ENCODE measurements at places on chromosomes 2 and 18.

DNA sequence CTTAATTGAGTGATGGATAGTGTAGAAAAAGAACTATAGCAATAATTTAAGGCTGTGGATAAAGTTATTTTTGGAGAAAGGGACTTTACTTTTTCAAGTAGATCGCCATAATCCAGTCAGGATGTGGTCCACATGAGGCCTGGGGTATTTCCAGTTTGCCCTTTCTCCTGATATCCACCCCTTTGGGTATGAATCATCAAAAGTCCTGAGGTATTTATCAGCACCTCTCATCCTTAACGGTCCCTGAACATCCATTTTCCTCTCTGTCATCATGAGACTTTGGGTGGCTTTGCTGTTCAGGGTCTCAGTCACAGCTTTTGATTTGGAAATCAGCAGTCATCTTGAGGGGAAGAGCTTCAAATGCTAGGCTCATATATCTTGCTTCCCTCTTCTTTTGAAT, 39.3 kb upstream of the ELAC1 start:
- no peak for DNase-seq

GRCh38 chr18:48500517-48500916, 38.3 kb upstream of the CTIF start:
- no peak for DNase-seq

DNA sequence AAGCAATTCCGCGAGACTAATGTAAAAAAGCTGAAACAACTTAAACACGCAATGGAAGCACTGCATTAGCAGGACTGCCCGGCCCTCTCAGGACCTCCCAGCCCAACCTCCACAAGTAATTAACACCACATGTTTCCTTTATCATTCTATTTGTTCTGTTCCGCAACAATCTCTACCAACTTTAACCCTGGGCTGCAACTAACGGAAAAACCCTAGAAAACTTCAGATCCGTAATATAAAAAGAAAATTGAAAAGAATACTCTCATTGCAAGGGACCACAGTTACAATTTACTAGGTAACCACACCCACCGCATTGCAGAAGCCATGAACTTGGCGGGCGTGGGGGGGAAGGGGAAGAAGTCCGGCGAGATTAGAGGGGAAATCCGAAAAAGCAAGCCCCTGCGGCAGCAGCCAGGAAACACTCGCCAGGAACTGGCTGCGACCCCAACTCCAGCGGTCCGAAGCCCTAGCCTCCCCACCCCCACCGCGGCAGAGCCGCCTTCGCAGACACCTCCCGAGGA, 1.2 kb downstream of the EPB41L3 start:
- no peak for DNase-seq

GRCh38 chr2:200101922-200102321, 146.5 kb downstream of the MAIP1 start:
- no peak for DNase-seq

DNA sequence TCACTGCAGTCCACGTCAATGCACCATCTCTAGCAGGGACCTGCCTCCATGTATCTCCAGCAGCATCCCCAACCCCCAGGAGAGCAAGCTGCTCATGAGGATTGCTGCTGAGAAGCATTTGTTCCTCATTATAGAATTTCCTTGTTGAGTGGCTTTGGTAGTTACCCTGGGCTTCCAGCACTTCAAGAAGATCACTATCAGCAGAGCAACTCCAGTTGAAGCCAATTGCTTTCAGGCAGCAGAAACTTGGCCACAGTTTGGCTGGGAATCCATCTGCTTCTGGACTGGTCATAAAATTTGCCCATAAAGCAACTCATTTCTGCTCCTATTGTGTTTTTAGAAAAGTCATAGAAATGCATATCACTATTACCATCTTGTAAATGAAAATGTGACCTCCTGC, 17.4 kb downstream of the TRPM8 start:
- DNase-seq = no peak

GRCh38 chr2:145587922-145588321, 1068.0 kb upstream of the ZEB2 start:
- DNase-seq = no peak

DNA sequence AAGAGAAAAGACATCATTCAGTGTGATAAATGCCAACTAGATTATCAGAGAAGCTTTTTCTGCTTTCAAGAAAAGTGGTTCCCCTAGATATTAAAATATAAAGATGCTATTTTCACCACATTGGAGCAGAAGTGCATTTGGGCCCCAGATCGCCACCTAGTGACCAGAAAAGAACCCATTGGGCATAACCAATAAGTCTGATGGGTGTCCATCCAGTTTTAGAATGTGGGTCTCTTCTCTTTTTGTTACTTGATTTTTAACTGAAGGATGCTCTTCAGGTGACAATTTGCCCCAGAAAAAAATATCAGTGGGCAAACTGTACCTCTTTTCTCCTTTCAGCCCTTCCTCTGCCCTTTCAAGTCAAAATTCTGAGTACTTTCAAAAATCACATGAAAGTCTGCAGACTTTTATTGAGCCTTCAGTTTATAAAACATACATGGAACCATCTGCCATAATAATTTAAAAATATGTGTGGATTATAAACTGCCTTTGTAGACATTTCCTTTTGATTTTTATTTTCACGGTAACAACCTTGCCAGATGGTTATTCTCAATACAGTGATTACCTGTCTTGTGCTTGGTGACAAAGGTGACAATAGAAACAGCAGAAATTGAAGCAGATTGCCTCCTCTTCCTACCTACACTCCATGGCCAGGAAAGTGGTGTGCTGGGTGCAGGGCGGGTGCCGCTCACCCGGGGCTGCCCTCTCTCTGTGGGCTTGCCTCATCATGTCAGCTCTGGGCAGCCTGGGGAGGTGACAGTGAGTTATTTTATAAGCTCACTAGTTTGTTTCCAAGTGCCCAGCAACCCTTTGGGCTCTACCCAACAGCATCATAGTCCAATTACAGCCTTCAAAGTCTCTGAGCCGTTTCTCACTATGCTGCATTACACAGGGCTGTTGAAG, 124.5 kb downstream of the DCDC2C start:
- DNase-seq = no peak

DNA sequence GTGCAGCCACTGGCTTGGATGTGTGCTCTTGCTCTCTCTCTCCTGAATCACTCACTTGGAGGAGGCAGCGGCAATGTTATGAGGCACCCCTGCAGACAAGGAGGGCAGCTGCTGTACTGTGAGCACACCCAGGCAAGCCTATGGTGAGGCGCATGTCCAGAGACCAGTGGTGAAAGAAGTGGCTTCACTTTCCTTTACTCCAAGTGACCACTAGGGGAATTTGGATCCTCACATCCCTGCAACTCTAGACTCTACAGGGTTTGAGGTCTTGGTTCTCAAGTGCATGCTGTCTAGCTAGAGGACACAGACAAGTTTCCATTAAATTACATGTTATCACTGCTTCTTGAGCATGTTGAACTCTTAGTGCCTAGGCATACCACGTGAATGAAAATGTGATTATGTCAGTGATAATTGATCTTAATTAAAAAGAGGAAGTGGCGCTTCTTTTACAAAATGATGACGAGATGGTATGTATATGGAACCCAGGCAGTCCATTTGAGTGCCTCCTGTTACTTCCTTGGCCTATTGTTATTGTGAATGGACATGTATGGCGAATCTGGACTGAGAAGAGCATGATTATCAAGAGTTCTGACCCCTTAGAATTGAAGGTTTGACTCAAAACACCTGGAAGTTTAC, 181.0 kb upstream of the CDH2 start:
- DNase-seq = no peak

GRCh38 chr2:28391564-28392296, 928 bp upstream of the FOSL2 start:
- DNase-seq = peak; percentile 53

DNA sequence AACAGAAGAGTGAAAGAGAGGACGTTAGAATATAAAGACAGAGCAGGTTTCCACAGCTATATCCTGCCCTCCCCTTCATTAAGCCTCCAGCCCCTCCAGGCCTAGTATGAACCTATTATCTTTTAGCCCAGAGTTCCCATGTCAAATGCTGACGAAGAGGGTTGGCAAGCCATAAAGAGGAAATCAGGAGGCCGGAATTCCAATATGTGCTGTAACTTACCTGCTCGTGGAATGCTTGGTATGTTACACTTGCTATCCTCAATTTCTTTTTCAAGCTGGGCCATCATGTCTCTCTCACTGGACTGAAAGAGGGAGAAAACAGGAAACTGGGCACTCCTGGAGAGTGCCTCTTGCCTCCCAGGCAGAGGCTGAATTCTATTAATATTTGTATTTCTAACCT, 264.1 kb downstream of the TRIB2 start:
- no peak for DNase-seq

GRCh38 chr18:55510809-55511208, 77.2 kb downstream of the TCF4 start:
- DNase-seq = no peak

DNA sequence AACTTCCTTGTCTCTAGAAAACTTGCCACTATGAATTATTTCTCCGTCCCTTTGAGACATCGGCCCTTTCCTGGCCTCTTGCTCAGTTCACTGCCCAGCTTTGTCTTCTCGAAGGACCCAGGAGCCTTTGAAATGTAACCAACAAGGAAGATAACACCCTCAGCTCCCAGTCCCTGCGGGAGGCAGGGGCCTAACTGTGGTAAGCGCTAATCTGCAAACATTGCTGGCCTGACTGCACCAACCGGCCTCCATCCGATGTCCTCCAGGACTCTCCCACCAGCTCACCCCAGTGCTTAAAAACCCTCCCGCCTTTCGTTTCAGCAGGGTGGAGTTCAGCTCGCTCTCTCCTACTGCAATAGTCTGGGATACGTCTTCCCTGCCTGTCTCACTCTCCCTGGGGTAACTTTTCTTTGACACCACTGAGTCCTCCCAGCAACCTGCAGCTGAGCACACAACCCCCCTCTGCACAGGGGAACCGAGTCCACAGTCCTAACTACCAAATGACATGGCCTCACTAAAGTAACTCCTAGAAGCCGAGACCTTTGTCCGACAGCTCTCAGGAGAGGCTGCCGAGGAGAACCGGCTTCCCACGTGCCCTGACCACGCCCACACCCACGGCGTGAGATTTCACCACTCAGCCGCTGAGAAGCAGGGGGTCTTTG, 76.1 kb downstream of the MBP start:
- no peak for DNase-seq

DNA sequence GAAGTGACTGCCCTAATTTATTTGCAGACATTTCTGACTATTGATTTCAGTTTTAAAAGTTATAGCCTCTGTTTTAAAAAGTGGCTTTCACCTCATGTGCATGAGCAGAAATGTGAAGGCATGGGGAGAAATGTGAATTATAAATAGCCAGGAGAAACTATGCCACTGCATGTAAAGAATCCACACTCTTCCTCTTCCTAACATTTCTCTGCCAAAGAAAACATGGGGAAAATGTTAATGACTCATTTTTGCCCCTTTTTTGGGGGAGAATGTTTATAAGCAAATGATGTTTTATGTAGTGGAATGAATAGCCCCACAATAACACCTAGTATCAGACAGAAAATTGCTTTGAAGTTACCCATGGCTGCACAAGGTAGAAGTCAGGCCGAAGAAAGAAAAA, 249.0 kb upstream of the TANK start:
- DNase-seq = no peak

DNA sequence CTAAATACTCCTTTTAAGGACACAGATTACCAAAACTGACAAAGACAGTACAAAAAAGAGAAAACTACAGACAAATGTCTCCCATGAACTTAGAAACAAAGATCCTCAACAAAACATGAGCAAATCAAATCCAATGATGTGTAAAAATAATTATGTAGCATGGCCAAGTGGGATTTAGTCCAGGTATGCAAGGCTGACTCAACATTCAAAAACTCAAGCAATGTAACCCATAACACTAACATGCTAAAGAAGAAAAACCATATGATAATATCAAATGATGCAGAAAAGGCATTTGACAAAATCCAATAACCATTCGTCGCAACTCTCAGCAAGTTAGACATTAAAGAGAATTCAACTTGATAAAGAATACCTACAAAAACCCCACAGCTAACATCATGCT, 239.0 kb upstream of the KLHL29 start:
- no peak for DNase-seq

DNA sequence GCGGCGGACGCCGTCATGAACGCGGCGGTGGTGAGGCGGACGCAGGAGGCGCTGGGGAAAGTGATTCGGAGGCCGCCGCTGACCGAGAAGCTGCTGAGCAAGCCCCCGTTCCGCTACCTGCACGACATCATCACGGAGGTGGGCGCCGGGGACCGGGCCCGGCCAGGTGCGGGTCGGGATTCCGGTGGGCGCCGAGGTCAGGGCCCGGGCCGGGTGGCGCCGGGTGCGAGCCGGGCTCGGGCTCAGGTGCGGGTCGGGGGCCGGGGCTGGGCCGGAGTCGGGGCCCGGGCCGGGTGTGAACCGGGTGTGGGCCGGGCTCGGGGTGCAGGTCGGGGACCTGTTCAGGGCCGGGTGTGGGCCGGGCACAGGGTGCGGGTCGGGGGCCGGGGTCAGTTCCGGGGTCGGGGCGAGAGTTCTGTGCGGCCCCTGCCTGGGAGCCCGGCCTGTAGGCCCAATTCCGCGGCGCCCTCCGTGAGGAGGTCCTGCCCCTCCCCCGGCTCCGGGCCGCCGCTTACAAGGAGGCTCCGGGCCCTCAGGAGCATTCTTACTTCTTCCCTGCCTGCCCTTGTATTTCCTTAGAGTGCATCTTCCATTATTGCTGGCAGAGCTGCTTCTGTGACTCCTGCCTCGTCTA, 447 bp downstream of the TRAF3IP1 start:
- DNase-seq = no peak

DNA sequence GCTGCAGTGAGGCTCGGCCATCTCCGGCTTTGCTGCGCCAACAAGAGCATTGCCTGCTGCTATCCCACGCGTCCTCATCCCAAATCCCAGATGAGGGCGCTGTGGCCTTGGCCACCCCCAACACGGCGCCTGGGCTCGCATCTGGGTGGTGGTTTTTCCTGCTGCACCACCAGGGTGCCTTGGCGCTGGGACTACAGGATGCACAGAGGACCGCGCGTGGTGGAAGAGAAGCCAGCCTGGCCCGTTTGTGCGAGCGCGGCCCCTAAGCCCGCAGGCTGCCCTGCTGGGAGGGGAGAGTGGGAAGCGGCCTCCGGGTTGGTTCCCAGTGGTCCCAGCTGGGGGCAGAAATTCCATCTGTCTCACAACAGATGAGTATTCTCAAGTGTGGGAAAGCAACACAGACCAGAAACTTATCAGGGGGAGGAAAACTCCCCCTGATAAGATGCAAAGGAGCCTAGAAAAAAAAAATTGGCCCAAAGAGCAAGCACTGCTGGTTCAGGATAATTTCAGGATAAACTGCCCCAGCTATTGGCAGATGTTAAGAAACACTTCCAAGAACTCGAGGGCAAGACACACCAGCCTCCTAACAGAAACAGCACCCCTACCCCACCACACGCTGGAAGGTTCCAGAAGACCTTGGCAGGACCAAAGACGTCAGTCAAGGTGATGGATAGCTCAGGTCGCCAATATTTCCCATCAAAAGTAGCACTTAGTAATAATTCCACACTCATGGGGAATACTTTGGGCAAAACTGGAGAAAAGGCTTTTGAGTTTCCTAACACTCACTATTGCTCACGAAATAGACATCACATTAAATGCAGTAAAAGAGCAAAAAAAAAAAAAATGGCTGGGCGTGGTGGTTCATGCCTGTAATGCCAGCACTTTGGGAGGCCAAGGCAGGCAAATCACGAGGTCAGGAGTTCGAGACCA, 152.1 kb downstream of the PXDN start:
- DNase-seq = no peak

GRCh38 chr2:177952151-177952550, 120.4 kb downstream of the PDE11A start:
- no peak for DNase-seq

- no peak for DNase-seq
Measured at GRCh38 chr2:63343397-63344109, 244.7 kb downstream of the WDPCP start.
